C1 segment of cervical spinal cord (tissue), 14 donors: ENCODE measurements at places on chromosomes 5 and 9.
A peak's percentile ranks its signal among the peaks of the same experiment; 100 is the strongest.

DNA sequence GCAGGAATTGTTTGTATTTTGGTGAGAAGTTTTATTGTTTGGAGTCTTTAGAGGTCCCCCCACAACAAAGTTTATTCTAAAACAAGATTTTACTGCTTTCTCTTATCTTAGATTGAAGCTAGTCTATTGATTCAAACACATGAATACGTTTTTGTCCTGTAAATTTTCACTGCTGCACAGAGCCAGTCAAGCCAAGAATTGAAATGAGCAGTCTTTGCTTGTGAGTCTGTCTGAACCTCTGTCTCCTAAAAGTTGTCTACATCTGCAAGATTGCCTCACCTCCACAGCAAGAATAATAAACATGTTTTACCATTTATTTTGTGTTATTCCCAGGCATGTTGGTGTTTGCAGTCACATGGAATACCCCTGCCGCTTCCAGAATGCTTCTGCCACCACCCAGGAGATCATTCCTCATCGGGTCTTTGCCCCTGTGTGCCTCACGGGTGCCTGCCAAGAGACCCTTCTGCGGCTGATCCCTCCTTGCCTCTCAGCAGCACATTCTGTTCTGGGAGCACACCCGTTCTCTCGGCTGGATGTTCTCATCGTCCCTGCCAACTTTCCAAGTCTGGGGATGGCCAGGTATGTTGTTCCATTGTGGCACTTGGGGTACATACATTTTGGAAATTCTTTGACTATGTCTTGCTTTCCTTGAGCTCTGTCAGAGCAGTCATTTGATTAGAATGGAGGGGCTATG is 74.1 kb downstream of the AOPEP start:
- no peak for DNase-seq

GRCh38 chr5:12707560-12707959 is 803.3 kb upstream of the CTNND2 start:
- DNase-seq: no peak

- DNase-seq: no peak
Measured at GRCh38 chr5:61308712-61309111, 23.3 kb upstream of the ZSWIM6 start.

DNA sequence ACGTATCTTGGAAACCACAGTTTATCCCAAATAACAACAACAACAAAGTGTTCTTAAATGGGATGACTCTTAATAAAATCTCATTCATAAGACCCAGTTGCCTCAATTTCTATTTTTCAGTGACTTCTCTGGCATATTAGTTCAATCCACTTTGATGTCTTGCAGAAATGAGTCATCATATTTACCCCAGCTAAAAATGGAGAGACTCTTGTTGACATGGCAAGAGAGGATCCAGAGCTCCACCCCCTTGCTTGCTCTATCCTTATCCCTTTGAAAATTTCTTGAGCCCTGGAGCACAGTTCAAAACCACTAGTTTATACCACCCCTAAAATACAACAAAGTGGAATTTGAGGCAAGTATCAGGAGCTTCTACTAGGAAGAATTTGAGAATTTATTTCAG is 20.8 kb downstream of the VCAN start:
- DNase-seq: no peak

DNA sequence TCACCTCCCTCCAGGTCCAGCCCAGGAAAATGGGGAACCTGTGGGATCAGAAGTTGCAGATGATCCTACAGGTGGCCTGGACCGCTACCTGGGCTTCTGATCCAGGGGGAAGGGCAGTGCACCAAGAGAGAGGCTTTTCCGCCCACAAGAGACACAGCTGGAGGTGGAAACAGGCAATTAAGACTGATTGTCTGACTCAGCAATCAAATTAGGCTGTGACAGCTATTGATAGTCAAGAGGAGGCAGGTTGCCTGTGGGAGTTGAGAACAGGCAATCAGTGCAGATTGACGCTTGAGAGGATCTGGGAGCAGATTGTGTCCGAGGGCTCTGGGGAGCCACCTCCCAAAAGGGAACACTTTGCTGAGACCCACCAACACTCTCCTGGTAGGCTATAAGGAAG is 71.1 kb upstream of the SLC44A1 start:
- DNase-seq: no peak

DNA sequence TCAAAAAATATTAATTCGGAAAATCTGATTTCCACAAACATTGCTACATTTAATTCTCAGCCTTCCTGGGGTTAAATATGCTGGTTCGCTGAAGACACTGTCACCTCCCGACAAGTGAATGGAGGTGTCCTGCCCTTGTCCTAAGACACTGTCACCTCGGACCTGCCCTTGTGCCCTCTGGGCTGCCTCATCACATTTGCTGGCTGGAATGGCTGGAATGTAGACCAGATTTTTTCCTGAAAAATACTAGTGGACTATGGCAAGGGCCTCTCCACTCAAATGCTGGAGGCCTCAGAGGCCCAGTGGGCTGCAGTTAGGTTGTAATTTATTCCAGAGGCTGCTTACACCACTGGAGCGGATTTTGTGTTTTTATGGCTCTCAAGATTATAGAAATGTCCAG is 28.2 kb downstream of the CACNA1B start:
- no peak for DNase-seq

- no peak for DNase-seq
Measured at GRCh38 chr9:110111868-110112267, 96.1 kb downstream of the C9orf152 start.

- peak; percentile 9 for DNase-seq
Measured at GRCh38 chr5:78568212-78568611, 80.4 kb downstream of the LHFPL2 start.

DNA sequence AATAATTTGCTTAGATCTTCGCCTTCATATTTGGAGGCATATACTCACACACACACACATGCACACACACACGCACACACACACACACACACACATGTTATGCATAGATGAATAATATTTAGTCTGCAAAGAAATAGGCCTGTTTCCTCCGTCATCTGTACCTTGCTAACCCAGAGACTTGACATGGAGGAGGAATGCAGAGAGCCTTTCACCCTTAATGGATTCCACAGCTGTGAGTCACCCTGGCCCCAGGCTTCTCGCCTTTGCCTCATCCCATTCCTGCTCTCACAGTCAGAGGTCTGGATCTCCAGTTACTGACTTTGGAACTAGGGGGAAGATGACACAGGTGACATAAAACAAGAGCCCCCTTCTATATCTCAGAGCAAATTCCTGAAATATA is 29.7 kb downstream of the ZNF462 start:
- no peak for DNase-seq

- DNase-seq: no peak
Measured at GRCh38 chr5:76345582-76345981, 57.5 kb upstream of the IQGAP2 start.

DNA sequence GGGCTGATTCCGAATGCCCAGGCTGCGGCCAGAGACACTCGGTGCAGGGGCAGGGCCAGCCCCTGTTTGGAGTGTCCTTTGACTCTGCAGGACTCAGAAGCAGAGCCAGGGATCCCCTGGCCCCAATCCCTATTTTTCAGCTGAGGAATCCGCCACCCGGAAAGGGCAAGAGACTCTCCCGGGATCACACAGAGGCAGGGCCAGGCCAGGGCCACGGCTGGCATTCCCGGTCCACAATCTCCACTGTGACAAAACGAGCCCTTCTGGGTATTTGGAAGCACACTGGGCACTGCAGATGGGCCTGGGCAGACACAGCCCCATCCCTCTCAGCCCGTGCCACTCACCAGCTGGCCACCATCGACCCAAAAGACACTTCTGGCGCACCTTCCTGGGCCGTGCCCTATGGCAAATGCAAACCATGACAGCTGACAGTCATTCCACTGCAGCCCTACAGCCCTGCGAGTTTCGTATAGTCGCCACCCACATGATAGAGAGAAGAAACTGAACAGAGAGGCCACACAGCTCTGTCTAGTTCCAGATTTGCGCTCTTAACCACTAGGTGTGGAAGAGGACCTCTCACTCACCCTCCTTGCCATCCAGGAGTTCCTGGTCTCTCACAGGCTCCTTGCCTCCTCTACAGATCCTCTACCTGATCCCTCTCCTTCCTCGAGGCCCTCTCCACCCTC is 13.3 kb downstream of the NR5A1 start:
- no peak for DNase-seq

- no peak for DNase-seq
Measured at GRCh38 chr5:133480866-133481265, 131.5 kb downstream of the FSTL4 start.

GRCh38 chr9:68995776-68996175 is 18.1 kb downstream of the PRKACG start:
- DNase-seq: no peak
